ENCODE measurements at places on chromosomes 3 and 15.

GRCh38 chr3:79154865-79155264 is 612.9 kb downstream of the ROBO1 start:
- no peak for DNase-seq

DNA sequence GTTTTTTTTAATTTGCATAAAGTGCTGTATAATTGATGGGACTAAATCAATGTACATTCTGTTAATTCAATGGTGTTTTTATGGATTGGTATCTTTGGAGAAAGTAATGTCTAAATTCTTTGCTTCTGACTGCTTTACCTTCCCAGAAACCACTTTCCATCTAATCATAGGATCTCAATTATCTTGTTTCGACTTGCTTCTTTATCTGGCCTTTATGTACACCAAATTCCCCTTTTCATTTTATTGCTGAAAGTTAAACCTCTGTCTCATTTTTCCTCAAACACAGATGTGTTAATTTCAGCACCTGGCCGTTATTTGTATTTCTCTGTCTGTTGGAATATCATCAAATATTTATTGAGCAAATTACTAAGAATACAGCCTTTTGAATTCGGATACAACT is 287.3 kb upstream of the GBE1 start:
- no peak for DNase-seq

DNA sequence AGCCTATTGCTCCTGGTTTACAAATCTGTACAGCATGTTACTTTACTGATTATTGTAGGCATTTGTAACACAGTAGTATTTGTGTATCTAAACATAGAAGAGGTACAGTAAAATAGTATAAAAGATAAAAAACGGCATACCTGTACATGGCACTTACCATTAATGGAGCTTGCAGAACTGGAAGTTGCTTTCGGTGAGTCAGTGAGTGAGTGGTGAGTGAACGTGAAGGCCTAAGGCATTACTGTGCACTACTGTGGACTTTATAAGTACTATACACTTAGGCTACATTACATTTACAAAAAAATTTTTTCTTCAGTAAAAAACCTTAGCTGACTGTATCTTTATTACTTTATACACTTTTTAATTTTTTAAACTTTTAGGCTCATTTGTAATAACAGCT is 90.9 kb downstream of the RAP2B start:
- DNase-seq: no peak

- DNase-seq: no peak
Observed at GRCh38 chr15:78265752-78266224, 1.4 kb downstream of the DNAJA4 start.

DNA sequence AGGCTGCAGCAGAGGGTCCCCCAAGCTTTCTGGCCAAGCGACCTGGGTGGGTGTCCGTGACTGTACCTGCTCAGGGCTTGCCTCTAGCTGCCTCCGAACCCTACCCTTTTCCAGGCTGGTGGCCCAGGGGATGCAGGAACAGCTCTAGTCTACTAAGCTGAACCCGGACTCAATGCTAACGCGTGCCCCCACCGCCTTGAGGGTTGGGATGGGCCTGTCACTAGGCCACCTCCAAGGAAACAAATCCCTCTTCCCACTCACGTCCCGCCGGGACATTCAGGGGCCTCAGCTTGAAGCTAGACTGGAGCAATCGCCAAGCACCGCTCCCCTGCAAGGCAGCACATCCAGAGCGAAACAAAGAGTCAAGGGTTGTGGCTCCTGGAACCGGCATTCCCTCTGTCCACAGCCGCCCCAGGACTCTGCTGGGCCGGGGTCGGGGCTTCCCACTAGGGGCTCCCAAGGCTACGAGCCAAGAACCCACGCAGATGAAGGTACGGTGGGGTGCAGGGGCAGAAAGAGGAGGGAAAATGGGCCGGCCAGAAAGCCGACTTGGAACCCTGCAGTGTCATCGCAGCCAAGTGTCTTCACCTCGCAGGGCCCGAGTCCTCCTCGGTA is 2.9 kb downstream of the FBXL22 start:
- no peak for DNase-seq

DNA sequence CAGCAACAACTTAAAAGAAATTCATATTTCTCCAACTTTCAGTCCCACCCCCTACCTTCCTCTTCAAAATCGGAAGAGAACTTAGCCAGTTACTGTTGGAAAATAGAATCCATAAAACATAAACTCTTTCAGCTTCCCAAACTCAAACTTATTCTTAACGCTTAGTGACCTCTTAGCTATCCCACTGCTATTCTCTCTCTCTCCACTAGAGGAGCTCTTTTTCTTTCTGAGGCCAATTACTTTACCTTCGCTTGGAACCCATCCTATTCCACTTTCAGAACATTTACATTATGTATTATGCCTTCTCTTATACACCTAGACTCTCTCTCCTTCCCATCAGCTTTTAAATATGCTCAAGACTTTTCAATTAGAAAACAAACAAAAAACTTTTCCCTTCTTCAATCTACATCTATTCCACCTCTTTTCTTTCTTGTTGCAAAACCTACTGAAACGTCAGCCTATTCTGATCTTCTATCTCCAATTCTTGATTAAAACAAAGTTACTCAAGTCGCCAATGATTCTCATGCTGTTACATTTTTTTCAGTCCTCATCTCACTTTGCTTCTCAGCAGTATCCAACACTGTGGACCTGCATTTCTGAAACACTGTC is 13.4 kb upstream of the GHSR start:
- peak; percentile 48 for DNase-seq

GRCh38 chr15:66748708-66749035 is 46.6 kb downstream of the SMAD6 start:
- DNase-seq: no peak

DNA sequence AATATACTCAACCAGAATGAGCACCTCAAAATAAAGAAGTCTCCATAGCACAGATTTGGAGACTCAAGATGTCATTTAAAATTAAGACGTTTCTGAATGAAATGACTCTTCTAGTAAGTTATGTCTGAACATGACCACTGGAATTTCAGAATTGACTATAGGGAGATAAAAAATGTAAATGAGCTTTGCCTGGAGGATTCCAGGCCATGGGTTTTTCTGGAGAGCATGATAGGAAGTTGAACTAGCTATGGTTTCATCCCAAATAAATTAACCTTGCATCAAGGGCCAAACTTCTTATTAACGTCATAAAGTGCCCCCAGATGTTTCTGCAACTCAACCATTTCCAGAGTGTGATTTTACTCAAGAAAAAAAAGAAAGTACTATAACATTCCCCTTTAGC is 222.6 kb upstream of the NR2F2 start:
- DNase-seq: no peak
